ENCODE measurements at places on chromosomes 13 and 19.
A peak's percentile ranks its signal among the peaks of the same experiment; 100 is the strongest.

DNA sequence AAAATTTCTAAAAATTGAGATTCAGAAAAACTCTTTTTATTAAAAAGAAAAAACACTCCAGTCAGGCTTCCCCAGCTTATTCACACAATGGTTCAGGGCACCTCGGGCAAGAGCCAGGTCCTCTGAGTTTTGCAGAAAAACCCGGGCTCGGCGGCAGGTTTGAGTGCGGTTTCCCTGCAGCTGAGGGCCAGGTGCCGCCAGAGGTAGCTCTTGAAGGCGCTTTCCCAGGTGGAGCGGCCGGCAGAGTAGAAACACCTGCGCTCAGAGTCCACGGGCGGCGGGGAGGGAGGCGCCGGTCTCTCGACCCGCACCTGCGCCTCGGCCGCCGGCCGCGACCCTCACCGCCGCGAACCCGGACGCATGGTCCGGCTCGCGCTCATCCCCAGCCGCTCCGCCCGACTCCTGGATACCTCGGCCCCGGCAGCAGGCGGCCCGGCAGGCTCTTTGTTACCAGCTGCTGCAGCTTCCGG, 444 bp downstream of the PROSER1 start:
- DNase-seq = no peak

- DNase-seq = no peak
Observed at GRCh38 chr19:4302243-4302640, at the start of gene TMIGD2. TSS of gene TMIGD2 (minus strand) at chr19:4302389. CDS start at chr19:4302385, 4 bp downstream.

GRCh38 chr19:45820413-45821102, 5.5 kb upstream of the RSPH6A start:
- DNase-seq = no peak

- DNase-seq = no peak
Observed at GRCh38 chr13:24870380-24870760, 106.4 kb downstream of the RNF17 start.

- peak; percentile 29 for DNase-seq
Observed at GRCh38 chr19:42191855-42192254, 25.6 kb downstream of the DEDD2 start.

GRCh38 chr13:98252931-98253470, 75.9 kb upstream of the RNF113B start:
- DNase-seq = peak; percentile 87

DNA sequence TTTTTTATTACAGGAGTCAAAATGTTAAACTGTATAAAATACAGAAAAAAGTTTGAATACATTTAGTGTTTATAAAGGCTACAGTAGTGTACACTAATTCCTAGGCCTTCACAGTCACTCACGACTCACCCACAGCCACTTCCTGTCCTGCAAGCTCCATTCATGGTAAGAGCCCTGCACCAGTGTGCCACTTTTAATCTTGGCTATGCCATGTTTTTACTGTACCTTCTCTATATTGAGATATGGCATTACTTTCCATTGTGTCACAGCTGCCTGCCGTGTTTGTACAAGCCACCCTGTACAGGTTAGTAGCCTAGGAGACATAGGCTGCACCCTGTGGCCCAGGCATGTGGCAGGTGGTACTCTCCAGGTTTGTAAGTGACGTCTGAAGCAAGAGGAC, 32.1 kb downstream of the C1QTNF9 start:
- DNase-seq = peak; percentile 12

DNA sequence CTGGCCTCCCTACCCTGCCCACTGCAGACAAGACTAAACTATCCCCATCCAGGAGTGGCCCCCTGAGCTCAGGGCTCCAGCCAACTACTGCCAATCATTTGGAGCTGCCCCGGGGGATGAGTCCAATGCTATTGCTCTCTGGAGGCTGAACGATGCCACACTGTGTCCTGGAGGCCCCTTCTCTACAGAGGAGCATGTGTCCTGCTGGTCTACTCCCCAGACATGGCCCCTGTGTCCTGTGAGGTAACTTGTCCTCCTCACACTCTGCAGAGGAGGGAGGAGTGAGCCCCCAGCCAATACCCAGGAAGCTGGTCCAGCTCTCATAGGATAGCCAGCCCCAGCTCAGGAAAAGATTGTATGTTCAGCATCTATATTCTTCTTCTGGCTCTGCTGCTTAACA, 159.1 kb upstream of the GPR12 start:
- DNase-seq = no peak

DNA sequence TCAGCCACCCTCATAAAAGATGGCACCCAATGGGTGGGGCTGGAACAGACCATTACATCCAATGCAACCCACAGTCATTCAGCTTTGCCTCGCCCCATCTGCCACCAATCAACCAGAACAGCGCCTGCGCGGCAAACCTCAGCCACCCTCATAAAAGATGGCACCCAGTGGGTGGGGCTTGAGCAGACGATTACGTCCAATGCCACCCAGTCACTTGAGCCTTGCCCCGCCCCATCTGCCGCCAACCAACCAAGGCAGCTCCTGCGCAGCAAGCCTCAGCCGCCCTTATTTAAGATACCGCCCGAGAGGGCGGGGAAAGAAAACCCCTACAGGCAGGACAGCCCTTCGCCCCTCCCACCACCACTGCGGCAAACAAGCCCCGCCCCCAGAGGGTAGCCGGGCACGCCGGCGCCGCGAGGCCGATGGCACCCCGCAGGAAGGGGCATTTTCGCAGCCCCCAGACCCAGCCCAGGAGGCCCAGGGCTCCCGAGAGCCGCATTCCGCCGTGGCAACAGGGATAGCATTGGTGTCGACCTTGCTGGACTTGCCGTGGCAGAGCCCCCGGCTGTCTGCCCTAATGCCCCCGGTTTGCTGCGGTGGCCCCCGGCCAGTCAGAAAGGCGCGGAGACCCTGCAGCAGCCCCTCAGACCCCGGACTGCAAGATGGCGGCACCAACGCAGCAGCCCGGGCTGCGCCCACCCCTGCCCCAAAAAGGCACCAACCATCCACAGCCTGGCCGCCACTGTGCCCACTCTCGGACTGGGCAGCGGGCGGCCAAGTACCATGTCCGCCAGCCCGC, 675 bp downstream of the PEG3 start:
- DNase-seq = no peak

GRCh38 chr19:1284979-1285736, 515 bp upstream of the EFNA2 start:
- no peak for DNase-seq

- DNase-seq = no peak
Observed at GRCh38 chr13:66778461-66778860, 451.7 kb downstream of the PCDH9 start.

DNA sequence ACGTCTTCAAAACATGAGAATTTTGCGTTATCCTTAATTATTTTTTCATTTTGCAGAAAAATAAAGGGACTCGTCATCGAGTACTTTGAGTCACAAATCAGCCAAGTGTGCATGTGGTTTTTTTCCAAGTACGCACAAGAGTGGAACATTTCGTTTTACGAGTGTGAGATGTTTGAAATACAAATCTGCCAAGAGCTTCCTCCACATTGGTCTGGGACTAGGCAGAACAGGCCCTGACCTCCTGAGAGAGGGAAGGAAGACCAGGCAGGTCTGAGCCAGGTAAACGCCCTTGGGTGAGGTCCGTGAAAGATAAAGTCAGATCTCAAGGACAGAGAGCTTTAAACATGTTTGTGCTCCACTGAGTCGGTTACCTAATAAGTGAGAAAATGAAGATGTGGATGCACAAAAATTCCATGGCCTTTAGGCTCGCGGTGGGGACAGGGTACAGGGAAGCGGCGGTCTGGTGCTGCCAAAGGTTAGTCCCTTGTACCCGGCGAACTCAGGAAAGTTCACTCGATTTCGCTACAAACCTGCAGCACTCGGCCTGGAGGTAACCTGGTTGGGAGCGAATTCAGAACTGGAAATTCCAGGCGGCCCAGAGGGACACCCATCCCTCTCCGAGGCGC, 473 bp upstream of the ITM2B start:
- no peak for DNase-seq

GRCh38 chr13:21884965-21885567, 214.2 kb downstream of the FGF9 start:
- DNase-seq = no peak

DNA sequence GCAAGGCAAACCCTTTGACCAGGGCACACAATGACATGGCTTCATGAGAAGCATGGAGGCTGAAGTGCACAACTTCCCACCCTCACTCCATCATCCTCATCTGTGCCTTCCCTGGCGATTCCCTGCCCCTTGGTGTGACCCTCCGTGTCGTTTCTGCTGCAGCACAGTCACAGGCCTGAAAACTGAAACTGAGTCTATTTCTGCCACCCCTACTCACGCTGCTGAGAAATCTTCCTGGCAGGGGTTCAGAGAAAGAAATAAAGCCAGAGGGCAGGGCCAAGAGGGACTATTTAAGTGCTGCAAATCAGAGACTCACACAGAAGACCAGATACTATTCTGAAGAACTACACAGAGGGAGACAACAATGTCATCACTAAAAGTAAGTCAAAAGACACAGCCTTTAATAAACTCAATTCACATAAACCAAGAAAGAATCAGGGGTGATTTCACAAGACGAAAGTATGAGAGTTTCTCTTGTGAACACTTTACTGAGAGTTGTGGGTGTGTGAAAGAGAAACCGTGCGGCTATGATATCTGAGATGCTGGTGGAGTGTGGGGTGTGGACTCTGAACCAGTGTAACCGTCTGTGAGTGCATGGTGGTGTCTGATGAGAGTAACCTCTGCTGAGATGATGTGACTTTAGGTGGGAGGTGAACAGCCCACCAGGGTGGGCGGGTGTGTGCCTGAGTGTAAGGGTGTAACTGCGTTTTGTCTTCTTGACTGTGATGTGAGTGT, 23.5 kb downstream of the LGALS16 start:
- no peak for DNase-seq

DNA sequence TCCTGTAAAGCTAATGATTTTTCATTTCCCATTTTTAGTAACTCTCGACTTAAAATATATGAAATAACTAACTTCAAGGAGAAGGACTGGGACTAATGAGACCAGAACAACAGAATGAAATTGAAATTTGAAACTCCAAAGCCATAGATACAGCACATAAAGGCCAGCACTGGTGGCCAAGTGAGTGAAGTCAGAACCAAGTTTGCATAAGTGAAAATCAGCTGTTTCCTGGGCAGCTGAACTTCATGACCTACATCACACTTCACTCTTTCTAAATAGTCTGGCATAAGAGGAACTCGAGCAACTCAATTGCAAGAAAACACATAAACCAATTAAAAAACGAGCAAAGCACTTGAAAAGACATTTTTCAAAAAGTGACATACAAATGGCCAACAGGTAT, 84.5 kb downstream of the DCLK1 start:
- DNase-seq = no peak

DNA sequence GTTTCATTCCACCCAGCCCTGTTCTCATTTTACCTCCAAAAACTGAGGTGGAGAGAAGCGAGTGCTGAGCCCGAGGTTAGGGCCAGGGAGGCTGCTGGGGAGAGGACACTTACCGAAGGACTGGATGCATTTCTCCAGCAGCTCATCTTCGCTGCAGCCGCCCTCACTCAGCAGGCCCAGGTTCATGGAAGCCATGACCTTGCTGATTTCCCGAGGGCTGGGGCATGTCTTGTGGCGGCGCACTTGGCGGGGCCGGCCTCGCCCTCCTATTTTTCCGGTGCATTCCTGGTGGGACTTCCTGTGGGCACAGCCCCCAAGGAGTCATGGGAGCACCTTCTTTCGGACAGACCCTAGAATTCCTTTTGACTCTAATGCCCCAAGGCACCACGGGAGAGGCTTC, 4.2 kb downstream of the RASGRP4 start:
- no peak for DNase-seq

DNA sequence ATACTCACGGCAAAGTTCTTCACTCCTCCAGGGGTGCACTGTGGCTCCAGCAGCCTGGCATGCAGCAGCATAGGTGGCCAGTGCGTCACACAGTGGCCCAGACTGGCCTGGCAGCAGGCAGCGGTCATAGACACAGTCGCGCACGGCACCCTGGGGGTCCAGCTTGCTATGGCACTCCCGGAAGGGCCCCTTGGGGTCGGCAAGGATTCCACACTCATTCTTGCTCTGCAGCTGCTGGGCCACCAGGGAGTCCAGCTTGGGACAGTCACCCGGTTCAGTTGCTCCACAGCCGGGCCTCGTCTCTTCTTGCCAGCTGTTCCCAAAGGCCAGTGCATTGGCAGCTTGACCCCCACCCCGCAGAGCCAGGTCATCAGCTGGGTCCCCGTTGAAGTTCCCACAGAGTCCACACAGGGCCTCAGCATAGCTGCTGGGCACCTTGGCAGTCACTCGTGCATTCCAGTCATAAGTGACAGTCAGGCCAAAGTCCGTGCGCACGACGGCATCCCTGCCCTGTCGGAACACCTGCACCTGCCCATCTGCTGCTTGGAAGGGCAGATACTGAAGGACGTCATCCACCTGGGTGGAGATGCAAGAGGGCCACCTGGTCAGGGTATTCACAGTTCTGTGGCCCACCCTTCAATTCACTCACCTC, 20.6 kb downstream of the FCGBP start:
- DNase-seq = no peak

GRCh38 chr13:59354665-59355369, 808.9 kb downstream of the DIAPH3 start:
- DNase-seq = no peak

DNA sequence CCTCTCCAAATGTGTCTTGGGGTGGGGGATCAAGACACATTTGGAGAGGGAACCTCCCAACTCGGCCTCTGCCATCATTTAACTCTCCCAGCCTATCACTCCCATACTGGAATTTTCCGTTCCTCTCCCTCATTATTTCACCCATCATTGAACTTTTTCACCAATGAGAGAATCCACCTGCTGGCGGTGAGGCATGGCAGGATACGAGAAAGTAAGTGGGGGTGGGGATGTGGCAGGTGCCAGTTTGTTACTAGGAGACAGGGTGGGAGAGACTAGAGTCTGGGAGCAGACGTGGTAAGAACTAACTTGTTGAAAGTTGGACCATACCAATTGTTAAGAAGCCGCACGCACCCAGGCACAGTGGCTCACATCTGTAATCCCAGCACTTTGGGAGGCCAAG, 6.9 kb downstream of the GIPR start:
- DNase-seq = no peak

GRCh38 chr19:54271106-54271505, 9.8 kb downstream of the LILRB2 start:
- no peak for DNase-seq

DNA sequence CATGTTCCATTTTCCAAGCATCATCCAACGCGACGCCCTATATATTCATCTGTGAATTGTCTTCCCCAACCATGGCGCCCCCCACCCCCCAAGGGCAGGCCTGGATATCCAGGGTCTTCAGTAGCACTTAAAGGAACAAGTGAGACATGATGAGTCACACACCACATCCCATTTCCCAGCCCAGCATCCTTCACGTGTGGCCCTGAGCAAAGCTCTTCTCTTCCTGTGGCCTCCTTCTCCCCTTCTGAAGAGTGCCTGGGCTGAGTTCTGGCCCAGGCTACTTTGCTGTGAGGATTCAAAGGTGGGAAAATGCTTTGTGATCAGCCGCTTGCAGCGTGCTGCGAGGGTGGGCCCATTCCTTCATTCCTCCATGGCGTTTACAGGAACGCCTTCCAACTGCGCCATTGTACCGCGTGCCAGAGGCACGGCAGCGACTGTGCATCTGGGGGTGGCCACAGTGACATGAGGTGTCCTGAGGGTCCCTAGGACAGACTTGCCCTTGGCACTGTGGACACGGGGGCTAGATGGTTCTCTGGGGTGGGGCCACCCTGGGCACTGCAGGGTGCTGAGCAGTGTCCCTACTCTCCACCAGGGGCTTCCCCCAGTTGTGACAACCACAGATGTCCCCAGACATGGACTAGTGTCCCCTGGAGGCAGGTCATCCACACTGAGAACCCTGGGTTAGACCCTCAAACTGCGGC, 11.7 kb downstream of the PLIN4 start:
- DNase-seq = peak; percentile 10
